ENCODE measurements at places on chromosomes 11 and 22.
A peak's percentile ranks its signal among the peaks of the same experiment; 100 is the strongest.

- DNase-seq = no peak
Measured at GRCh38 chr11:8357891-8358566, 94.4 kb upstream of the LMO1 start.

- no peak for DNase-seq
Measured at GRCh38 chr11:125418396-125418795, 77.7 kb downstream of the FEZ1 start.

- no peak for DNase-seq
Measured at GRCh38 chr22:50157709-50158375, 12.7 kb upstream of the PANX2 start.

DNA sequence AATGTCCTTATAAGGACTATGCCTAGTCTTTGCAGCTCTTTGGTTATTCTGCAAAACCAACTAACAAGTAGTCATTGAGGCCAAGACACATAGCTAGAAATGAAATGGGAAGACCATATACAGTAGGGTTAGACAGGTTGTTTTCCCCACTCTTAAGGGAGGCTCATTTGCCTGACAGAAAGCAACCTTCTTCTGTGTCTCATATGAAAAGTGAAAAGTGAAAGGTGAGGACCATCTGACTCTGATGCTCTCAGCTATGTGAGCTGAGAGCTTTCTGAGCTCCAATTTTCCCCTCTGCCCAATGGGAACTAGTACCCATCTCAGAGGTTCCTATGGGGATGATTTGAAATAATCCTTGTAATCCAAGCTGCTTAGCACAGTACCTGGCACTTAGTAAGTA, 142.0 kb upstream of the BDNF start:
- DNase-seq = no peak

- no peak for DNase-seq
Measured at GRCh38 chr11:92277871-92278270, 53.3 kb downstream of the FAT3 start.

DNA sequence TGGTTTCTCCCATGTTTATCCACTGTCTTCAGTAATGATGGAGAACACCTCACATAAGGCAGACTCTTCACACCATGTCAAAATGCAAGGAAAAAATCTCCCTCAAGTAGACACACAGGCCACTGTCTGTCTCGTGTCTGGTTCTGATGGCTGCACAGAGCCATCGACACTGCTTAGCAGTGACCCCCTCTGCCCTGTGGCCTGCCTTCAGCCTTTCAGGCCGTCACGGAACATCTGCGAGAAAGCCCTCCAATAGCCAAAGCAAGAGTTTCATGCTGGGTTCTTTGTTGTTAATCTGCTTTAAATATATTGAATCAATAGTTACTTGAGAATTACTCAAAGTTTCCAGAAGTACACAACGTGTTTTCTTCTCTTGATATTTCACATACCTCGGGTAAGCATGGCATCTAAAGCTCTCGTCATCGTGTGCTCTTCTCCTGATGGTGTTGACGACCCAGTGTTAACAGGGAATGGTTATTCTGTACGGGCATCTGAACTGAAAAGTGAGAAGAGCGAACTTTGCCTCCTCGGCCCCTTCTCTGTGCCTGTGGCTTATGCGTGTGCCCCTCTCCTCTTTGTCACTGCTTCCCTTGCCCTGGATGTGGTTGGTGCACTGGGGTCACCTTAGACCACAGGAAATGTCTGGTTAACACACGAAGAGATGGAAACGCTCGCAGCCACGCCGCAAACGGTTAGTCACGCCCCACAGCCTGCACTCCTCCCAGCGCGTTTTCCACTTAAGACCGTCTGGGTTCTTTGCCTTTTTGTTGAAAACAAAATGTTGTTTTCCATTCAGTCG, 33.4 kb upstream of the CTTN start:
- DNase-seq = peak; percentile 67

- DNase-seq = no peak
Measured at GRCh38 chr11:72784662-72785061, 9.2 kb downstream of the STARD10 start.

- no peak for DNase-seq
Measured at GRCh38 chr11:28671274-28671673, 563.1 kb downstream of the METTL15 start.

DNA sequence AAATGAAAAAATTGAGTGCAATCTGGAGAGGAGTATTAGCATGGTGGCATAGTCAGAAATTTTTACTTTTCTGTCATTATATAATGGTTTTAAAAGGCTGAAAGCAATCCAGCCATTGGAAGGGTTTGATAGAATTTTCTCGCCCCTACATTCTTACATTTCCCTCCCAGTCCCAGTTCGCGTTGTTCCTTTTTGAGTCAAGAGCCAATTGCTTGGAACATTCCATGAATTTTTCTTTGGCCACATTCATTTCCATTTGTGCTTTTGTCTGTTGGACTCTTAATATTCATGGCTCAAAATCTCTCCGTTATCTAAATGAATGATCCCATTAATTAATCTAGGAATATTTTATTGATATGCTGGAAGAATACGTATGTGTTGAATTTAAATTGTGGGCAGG, 66.0 kb downstream of the GRK3 start:
- no peak for DNase-seq

DNA sequence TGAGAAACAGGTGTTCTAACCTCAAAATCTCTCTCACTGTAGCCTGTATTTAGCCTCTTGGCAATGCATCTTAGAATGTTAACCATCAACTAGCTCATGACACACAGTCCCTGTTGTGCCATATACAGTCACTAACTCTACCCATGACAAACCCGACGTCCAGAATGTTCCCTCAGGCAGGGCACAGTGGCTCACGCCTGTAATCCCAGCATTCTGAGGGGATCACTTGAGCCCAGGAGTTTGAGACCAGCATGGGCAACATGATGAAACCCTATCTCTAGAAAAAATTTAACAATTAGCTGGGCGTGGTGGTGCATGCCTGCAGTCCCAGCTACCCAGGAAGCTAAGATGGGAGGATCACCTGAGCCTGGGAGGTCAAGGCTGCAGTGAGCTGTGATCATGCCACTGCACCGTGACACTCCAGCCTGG, 18.2 kb upstream of the CCDC34 start:
- DNase-seq = no peak

DNA sequence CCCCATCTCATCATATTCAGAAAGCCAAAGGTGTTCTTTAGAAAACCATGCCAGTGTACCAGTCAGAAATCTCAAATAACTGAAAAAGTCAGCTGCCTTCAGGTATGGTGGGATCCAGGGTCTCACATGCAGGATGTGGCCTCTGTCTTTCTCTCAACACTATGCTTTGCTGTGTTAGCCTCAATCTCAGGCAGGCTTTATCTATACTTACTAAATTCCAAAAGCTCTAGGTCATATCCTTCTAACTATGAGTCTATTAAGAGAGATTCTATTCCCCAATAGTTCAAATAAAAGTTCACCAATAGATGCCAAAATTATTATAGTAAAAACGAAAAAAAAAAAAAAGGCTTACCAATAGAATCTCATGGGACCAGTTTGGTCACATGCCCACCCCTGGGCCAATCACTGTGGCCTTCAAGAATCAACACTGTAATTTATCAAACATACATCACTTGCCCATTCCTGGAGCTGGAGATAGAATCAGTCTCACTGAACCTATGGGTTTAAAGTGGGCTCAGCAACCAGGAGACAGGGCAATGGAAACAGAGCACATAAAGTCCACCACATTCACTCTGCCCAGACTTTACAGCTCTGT, 38.0 kb upstream of the APLNR start:
- DNase-seq = no peak

DNA sequence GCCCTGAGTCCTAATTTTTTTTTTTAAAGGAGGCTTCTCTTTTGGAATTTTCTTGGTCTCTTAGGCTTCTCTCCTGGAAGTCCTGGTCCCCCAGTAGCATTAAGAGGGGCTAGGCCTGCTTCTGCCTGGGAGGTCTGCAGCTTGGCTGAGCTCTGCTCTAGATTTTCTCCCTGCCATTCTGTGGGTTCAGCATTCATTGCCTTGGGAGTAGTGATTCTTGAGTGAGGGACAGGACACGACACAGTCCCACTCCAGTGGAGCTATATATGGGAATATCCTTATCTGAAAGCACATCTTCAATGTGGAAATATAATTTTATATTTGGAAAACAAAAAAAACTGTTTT, 3.7 kb downstream of the IGSF22 start:
- DNase-seq = no peak

DNA sequence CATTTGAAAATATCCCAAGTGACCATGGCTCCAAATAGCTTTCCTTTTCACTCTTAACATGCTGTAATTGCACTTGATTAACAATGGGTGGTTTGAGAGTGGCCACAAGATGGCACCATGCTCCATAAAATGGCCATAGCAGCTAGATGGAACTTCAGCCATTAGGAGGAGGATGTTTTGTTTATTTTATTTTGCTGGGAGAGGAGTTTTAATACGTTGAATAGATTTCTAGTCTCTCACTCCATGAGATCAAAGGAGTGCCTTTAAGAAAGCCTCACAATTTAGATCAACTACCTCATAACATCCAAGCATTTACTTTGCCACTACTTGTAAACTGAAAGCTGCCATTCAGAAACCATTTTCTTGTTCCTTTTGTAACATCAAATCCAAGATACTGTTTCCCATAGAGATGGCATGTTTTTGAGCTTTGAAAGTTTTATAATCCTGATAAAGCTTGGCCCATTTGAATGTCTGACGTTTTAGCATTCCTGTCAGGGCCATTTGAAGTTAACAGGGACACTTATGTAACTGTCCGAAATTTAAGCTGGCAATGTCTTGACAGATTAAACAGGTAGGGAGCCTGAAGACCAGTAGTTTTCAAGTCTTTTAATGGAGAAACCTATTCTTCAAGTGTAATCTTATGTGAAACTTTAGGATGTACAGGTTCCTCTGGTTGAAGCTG, 4.7 kb downstream of the FEN1 start:
- DNase-seq = peak; percentile 90

GRCh38 chr11:18419040-18419439, 6.9 kb downstream of the LDHC start:
- no peak for DNase-seq

- no peak for DNase-seq
Measured at GRCh38 chr11:113014262-113015097, 53.3 kb downstream of the NCAM1 start.

Data from Kasumi-1 (cell line).